Stimulated activated CD8-positive, alpha-beta memory T cell treated with anti-CD3 and anti-CD28 coated beads, Interleukin-2, amount 100 ng/mL, for 1 hour (primary cell): ENCODE measurements at places on chromosomes 6 and 20.

DNA sequence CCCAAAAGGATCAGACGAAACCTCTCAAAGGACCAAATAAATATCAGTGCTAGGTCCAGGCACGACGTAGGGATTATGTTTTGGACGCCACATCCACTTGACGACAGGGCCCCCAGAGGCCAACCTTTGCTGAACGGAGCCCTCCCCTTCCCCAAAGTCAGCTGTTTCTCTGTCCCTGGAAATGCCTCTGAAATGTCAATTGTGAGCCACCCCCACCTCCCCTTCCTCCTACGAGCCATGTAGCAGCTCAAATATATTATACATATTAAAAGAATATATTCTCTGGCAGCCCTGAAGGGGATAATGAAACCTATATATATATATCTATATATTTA lies 39.6 kb upstream of the BLCAP start:
- no peak for DNase-seq

DNA sequence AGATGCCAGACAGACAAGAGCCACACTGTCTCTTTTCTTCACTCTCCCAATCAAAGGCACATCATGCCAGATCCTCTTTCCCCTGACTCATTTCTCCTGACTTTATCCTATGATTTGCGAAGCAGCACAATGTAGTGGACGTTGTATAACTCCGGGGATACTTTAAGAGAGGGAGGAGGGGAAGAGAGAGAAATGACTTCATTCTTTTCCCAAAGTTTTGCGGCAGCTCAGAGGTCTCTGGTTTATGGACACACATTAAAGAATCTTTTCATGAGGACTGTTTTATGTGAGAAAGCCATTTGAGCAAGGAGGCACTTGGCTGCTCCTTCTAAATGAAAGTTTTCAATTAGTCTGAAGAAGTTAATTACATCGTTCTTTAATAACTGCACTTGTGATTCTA lies 75.1 kb upstream of the MC3R start:
- no peak for DNase-seq

- DNase-seq, result no peak
Measured at GRCh38 chr6:20538131-20538662, 3.9 kb downstream of the CDKAL1 start.

GRCh38 chr6:15264902-15265761 lies 19.3 kb downstream of the JARID2 start:
- DNase-seq, result no peak

GRCh38 chr6:47000842-47001241 lies 41.3 kb downstream of the ADGRF1 start:
- no peak for DNase-seq

- no peak for DNase-seq
Measured at GRCh38 chr20:61908057-61909026, 157.3 kb downstream of the TAF4 start.

DNA sequence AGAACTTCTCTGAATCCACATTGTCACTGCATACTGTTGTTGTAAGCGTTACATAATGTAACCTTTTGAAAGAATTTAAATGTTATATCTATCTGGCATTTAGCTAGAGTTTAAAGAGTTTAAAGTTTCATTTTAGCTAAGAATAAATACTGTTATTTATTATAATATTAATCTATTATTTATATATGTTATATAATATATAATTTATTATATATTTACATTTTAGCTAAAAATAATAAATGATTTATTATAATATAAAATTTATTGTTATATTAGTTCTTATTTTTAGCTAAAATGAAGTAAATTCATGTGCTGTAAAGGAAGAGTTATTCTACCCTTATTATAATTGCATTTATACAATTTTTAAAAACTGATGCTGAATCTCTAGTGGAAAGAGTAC lies 255.4 kb upstream of the QKI start:
- DNase-seq, result no peak

DNA sequence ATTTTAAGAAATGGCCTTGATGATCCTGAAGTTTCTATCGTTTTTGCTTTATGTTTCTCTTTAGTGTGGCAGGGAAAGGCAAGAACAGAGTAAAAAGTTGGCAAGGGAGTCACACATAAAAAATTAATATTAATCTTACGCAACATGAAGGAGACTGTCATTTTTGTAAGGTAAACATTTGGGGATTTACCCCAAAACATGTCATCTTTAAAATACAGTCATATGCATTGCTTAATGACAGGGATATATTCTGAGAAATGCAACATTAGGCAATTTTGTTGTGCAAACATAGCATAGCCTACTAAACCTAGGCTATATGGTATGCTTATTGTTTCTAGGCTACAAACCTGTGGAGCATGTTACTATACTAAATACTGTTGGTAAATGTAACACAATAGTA lies 5.4 kb downstream of the RBL1 start:
- DNase-seq, result no peak

GRCh38 chr20:51042064-51042463 lies 19.2 kb upstream of the KCNG1 start:
- DNase-seq, result no peak

DNA sequence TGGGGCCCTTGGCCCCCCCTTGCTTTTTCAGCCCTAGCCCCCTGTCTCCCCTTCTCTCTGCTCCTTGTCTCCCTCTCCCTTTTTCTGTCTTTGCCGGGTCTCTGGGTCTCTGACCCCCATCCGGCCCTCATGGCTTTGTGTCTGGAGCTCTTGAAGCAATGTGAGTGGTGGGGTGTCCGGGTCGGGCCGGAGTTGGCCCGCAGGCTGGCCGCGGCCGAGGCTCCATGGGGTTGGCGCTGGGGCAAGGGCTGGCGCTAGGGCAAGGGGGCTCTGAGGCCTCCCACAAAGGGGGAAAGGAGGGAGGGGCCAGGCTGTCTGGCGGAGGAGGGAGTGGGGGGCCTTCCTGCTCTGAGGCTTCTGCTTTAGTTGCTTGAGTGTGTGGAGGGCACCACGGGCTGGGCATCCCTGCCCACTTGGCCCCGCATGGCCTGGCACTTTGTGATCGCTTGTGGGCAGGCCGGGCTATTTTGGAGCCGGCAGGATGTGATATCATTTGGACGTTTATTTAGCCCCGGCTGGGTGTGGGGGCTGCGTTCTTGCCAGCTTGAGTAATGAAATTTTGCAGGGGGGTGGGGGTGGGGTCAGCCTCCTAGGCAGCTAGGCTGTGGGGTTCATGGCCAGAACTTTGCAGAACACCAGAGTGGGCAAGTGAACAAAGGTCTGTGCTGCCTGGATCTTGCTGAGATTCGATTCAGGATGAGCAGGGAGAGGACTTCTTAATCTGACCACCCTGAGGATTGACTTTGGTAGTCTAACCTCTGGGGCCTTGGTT lies 78.7 kb upstream of the MYL9 start:
- DNase-seq, result no peak

- DNase-seq, result no peak
Measured at GRCh38 chr6:169923468-169924464, 172.3 kb downstream of the ERMARD start.

GRCh38 chr20:16030253-16030652 lies 543.0 kb downstream of the KIF16B start:
- no peak for DNase-seq

DNA sequence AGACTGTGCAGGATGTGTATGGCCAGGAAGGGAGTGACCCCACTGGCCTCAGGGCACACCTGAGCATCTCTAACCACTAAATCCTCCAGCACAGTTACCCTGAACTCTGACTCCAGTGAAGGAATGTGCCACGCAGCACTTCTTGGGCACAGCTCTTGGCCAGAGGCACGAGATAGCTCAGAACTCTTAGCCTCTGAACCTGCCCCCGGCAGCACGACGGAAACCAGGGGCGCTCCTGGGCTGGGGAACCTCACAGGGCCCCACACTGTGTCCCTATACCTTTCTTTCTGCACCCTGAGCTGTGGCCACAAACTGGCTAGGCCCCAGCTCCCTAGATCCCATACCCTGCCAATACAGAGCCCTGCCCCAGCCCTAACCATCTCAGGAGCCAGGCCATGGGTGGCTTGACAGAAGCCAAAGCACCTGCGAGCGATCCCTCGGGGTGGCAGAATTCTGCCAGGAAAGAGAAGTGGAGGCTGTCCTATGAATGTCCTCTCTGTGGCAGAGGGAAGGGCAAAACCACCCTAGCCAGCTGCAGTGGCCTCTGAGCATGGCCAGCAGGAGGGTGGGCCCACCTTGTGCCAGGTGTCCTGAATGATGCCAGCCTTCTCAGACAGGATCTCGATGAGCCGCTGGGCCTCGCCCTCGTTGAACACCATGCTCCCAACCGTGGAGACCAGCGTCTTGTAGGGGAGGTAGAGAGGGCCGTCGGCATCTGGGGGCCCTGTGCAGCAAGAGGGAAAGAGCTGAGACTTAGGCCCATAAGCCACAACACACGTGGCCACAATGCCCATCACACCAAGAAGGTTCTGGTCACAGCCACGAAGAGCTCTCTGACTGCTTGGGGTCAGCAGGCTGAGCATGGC lies 39.4 kb downstream of the RRBP1 start:
- DNase-seq, result no peak

DNA sequence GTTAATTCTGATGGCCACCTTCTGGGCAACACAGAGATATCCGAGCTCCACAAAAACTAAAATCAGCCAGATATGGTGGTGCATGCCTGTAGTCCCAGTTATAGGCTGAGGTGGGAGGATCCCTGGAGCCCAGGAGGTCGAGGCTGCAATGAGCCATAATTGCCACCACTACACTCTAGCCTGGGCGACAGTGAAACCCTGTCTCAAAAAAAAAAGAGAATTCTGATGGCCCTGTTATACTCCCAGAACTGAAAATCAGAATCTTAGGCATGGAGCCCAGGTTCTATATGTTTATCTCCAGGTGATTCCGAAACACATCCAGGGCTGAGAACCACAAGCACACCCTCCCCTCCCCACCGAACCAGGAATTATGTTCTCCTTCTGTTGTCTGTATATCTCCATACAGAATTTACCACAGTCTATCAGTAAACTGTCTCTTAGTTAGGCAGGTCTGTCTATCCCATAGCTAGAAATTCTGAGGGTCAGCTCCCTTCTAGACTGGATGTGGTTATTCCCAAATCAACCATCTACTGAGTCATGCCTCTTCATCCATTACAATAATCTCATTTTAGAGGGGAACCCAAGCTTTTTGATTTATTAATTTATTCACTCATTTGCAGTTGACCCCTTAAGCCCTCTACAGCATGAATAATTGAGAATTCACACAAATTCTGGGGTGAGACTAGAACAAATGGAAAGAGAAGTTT lies 24.8 kb upstream of the CCND3 start:
- DNase-seq, result no peak

- DNase-seq, result no peak
Measured at GRCh38 chr6:73109659-73110058, 115.6 kb downstream of the KHDC1L start.

DNA sequence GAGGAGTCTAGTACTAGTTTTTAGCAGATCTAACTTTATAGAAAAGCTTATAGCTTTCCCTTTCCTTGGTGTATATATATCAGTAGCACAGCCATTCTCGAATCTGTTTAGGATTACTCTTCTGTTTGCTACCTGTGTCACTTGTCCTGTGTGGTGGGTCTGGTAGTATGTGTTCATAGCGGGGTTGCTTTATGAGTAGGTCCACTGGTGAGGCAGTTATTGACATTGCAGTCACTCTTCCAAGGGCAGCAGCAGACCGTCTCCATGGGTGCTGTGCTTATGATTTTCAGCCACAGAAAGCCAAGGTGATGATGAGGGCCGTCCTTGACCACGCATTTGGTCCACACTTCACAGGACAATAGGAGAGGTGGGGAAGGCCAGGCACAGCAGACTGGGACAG lies 171.5 kb downstream of the CDKAL1 start:
- no peak for DNase-seq

GRCh38 chr20:54084727-54085388 lies 14.5 kb upstream of the BCAS1 start:
- no peak for DNase-seq

- DNase-seq, result peak; percentile 43
Measured at GRCh38 chr6:73388800-73389512, 5.7 kb upstream of the DDX43 start.

DNA sequence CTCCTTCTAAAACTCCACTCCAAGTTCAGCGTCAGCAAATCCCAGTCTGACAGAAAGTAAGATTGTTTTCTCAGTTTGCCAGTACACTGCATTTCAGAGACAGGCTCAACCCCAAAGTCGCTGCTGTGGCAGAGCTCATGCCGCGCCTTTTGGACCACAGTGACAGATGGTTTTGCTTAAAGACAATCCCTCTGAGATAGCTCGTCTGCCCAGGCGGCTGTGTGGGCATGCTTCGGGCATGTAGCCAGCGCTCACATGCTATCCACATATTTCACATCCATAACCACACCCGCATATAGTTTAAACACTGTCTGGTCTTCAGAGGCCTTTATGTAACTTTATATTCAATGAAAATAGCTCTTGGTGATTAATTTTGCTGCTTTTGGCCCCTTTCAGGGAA lies 14.7 kb upstream of the PXDC1 start:
- DNase-seq, result no peak

- no peak for DNase-seq
Measured at GRCh38 chr6:36418558-36418957, 24.1 kb downstream of the PXT1 start.

GRCh38 chr20:40493549-40493948 lies 195.5 kb downstream of the MAFB start:
- DNase-seq, result no peak

DNA sequence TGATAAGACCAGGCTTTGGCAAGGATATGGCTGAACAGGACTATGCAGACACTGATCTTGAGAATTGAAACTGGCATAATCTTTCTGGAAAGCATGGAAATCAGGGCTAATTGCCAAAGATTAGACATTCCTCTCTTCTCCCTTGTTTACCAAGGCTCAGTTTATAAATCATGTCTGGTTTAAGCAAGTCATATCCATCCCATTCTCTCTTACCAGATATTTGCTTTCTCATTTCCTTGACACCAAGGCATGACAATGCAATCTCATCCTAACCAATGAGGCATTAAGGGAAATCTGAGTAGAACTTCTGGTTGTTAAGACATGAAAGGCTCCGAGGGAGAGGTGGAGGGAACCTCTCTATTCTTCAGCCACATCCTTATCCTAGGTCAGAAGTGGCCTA lies 110.3 kb upstream of the CEP85L start:
- DNase-seq, result no peak

- no peak for DNase-seq
Measured at GRCh38 chr20:38862226-38862625, 56.7 kb downstream of the PPP1R16B start.

DNA sequence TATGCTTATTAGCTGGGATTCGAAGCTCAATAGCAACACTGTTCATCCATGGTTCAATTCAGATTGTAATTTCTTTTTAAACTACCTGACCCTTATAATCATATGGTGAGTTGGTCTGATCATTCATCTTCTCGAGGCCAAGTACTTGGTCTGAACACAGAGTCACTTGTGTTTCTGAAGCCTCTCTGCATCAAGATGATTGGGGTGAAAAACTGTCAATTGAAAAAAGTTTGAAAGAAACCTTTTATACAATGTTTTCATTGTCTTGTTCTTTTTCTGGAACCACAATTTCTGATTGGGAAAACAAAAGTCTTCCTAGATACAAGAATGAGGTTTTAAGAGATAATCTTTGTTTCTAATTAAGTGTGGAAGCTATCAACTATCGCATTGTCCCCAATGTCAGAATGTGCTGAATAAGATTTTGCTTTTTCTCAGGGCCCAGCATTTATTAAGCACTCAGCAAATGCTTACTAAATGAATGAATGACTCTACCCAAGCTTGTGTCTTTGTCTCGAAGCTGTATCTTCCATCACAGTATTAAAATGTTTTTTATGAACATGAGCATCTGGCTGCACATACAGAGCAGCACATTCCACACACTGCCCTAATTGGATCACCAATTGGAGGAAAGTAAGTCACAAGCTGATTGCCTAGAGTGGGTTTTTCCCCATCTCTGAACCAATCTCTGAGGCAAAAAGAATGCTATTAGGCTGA lies 45.0 kb upstream of the MOXD1 start:
- no peak for DNase-seq
